ENCODE measurements at places on chromosomes 5 and 9.

- DNase-seq: no peak
Observed at GRCh38 chr5:177309351-177310191, 2.1 kb downstream of the MXD3 start.

DNA sequence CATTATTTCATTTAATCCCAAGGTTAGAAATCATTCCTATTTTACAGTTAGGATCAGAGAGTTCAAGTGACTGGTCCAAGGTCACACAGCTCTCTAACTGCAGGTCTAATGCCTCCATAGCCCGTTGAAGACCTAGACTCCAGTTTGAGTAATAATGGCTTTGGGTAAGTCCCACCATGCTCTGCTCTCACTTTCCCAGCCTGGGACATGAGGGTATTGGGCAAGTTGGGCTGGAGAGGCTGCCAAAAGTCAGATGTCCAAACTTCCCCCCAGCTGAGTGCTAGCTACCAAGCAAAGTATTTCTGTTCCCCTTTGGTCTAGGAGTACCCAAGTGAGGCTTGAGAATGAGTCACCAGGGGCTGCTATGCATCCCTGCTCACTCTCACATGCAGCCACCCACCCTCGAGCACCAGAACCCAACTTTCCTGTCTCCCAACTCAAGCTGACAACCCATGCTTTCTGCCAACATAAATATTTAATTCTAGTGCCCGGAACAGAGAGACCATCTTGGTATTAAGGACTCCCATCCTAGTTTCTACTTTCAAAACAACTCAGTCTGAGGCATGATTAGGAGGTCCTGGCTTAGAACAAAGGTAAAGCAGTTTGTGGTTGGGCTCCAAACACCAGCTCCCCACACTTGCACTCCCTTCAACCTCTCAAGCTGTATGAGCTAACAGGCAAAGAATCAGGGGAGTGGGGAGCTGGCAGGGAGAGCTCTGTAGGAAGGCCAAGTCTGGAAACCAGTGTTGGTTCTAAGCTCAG is 236.5 kb upstream of the TRIM32 start:
- DNase-seq: no peak

GRCh38 chr5:3622961-3623360 is 27.3 kb downstream of the IRX1 start:
- no peak for DNase-seq

GRCh38 chr9:87336407-87336806 is 161.3 kb upstream of the DAPK1 start:
- DNase-seq: no peak

GRCh38 chr9:70553707-70554673 is 139.5 kb upstream of the KLF9 start:
- no peak for DNase-seq

DNA sequence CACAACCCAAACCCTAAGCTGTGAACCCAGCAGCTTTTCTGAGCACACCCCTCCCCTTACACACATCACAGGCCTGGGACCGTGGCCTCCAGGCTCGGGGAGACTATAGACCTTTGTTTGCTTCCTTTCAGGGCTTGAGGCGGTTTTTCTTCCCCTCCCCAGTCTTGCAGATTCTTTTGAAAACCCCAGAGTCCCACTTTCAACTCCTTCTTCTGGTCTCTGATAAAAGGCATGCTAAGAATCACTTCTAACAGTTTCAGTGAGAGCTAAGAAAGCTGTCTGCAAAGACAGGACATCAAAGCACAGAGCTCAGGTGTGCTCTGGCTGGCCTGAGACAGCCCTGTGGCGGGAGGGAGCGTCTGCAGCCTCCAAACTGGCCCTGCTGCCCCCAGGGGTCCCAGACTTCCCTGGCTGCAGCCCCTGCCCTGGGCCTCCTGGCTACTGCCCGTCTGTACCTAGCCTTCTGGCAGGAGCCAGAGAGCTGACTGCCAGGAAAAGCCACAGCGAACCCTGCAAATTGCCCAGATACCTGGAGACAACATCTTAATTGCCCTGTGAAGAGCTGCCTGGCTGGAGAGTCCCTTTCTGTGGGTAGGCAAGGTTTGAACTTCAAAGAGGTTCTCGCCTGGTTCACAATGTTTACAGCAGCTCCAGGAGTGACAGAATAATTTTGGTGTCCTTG is 138.9 kb downstream of the GADD45G start:
- no peak for DNase-seq

GRCh38 chr9:3367185-3367584 is 158.6 kb downstream of the RFX3 start:
- no peak for DNase-seq

DNA sequence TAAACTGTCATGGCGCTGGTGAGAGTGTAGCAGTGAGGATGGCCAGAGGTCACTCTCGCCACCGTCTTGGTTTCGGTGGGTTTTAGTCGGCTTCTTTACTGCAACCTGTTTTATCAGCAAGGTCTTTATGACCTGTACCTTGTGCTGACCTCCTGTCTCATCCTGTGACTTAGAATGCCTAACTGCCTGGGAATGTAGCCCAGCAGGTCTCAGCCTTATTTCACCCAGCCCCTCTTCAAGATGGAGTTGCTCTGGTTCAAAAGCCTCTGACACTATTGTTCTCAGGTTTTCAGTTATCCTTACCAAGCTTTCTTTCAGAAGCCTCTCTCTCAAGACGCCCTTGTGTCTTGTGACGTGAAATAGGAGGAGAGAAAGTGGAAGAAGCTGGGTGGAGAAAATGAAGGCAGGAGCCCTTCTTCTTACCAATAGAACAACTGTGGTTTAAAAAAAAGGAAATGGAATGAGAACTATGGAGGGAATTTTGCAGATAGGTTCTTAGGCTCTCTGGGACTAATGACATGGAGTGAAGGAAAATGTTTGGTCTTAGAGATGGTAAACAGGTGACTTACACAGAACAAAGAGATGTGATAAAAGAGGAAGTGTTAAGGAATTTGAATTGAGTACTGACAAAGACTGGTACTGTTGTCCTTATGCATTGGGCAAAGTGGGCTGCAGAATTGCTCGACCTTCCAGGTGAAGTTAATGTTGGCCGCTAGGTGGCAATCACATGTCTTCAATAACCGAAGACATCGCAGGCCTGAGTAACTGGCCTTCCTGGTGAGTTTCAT is 133.3 kb upstream of the RAI14 start:
- DNase-seq: peak; percentile 37

DNA sequence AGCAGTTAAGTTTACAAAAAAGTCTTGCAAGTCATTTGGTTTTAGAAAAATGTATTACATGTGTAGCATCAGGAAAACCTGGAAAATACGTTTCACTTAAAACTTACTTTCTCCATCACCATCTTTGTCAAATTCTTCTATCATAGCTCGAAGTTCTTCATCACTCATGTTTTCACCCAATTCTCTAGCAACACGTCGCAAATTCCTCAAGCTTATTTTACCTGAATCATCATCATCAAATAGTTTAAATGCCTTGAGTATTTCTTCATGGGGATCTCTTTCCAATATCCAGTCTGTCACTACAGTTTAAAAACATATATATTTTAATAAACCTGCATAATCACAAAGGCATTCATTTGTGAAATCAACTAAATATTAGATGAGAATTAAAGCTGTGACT is 10.3 kb downstream of the CETN3 start:
- no peak for DNase-seq

DNA sequence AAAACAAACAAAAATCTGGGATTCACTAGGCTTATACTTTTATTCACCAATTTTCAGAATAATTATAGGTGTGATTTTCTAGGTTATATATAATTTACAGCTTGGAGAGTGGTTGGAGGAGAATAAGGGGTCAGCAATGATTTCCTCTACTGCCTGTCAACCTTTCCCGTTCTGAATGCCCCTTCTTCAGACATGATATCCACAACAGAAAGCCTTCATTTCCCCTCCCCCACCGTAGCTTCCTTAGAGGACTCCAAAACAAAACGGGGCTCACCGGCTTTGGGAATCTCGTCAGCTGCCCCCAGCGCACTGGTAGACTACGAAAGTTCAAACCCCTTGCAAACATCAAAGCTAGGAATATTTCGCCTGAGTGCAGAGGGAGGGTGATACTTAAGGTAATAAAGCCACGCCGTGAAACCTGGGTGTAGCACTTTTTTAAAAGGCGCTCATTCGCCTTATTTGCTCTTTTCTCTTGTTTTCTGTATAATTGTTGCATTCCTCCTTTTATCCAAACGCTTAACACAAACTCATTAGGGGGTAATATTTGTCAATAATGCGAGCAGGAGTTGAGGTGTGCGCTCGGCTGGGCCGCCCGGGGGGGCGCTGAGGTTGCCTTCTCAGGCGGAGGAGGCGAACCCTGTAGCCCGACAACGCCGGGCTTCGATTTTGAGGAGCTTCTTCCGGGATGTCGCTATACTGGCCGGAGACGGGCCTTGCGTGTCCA is 2.4 kb downstream of the OTP start:
- DNase-seq: no peak

- no peak for DNase-seq
Observed at GRCh38 chr9:17614250-17614649, 35.4 kb downstream of the SH3GL2 start.

DNA sequence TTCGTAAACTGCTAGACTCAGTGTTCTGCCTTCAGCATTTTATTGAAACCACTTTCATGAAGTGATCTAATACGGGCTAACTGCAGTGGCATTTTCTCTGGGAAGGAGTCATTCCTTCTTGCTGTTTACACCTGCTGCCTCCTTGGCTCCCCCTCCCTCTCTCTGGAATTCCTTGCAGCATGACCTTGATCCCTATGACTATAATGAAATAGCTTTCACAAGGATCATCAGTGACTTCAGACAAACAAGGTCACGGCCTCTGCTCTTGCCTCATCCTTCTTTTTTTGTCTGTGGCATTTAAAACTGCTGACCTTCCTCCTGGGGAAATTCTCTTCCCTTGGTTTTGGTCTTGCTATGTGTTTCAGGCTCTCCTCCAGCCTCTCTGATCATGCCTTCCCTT is 90.2 kb downstream of the ZNF462 start:
- DNase-seq: no peak

GRCh38 chr9:120928483-120929228 is 2.1 kb upstream of the TRAF1 start:
- no peak for DNase-seq

GRCh38 chr9:113933671-113934070 is 57.6 kb downstream of the ZNF618 start:
- DNase-seq: no peak

DNA sequence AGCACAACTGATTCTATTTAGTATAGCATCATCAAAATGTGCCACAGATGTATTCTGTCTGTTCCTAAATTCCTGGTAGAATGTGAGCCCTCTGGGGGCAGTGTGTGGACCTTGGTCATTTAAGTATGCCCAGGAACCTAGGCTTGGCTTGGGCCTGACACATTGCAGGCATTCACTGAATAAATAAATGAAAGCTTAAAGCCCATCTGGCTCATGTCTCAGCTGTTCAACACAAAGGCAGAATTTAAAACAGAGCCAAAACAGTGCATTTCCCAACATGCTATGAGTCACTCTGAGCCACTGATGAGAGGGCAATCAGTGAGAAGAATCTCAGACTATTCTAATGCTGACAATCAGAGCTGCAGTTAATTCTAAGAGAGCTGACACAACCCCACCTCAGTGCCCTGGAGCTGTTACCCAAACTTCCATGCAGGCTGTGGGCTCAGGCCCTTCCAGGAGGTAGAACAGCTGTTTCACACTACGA is 8.1 kb downstream of the FAM193B start:
- DNase-seq: no peak

GRCh38 chr5:177421062-177421798 is 5.2 kb upstream of the GRK6 start:
- DNase-seq: no peak

- DNase-seq: no peak
Observed at GRCh38 chr5:78821536-78822021, 163.5 kb downstream of the ARSB start.

- DNase-seq: no peak
Observed at GRCh38 chr9:5893591-5894236, 3.0 kb downstream of the MLANA start.

GRCh38 chr5:114726131-114726530 is 364.3 kb downstream of the KCNN2 start:
- no peak for DNase-seq

- DNase-seq: no peak
Observed at GRCh38 chr9:79610791-79611614, 39.2 kb downstream of the TLE4 start.

DNA sequence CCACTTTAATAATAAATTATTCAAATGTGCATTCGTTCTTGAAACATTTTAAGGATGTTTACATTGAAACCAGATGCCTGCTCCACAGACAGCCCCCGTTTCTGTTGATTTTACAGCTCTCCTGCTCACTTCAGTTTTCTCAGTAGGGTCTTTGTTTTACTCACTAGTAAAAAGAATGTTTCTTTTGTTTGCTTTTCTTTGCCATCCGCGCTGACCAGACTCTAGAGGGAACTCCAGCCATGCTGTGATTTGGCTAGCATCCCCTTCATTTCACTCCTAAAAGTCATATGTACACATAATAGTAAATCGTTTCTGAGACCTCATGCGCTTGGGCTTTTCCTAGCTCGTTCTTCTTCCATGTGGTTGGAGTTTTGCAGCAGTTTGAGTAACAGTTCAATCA is 28.7 kb upstream of the PALM2AKAP2 start:
- no peak for DNase-seq

- DNase-seq: no peak
Observed at GRCh38 chr5:76854644-76855043, 4.8 kb downstream of the S100Z start.

GRCh38 chr9:129898185-129898584 is 62.9 kb downstream of the USP20 start:
- DNase-seq: no peak

DNA sequence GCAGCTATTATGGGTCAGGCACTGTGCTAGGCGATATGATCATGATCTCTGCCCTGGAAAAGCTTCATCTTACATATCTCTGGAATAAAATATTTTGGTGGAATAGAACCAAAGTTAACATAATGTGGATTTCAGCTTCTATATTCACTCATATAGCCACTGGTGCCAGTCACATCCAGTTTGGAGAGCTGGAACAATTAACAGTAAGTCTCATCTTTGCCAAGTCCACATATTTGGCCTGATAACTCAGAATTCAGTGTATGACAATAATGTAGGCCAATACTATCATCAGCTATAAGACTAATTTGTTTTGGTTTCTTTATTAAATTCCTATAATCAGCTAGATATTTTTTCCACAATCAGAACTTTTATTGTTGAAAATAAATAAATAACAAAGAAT is 5.9 kb upstream of the FAM13B start:
- DNase-seq: no peak

GRCh38 chr5:127008300-127008975 is 21.9 kb downstream of the MARCHF3 start:
- no peak for DNase-seq

- DNase-seq: no peak
Observed at GRCh38 chr5:27402828-27403227, 364.4 kb upstream of the CDH9 start.

GRCh38 chr5:179147991-179148702 is 88.0 kb downstream of the ZNF354C start:
- DNase-seq: no peak

GRCh38 chr5:133285583-133286021 is 233.8 kb downstream of the HSPA4 start:
- no peak for DNase-seq

All from KG1 (cell line).